ENCODE measurements at places on chromosomes 2 and 18.

- no peak for DNase-seq
Measured at GRCh38 chr2:199439066-199439465, 18.7 kb downstream of the SATB2 start.

- DNase-seq, result no peak
Measured at GRCh38 chr18:24000613-24001490, 13.7 kb upstream of the TTC39C start.

DNA sequence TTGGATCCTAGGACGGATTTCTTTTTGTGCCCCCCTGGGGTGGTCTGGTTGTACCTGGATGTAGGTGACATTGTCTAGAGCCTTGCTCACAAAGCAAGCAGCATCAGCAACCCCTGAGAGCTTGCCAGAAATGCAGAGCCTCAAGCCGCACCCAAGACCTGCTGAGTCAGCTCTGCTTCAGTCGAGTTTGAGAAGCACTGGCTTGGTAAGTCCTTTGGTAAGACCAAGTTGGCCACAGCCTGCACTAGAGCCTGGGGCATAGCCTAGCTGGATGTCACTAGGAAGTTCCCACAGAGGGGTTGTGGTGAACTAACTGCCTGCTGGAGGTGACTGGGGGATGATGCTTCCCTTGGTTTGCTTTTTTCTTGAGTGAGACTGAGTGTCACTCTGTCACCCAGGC, 6.2 kb downstream of the ABCG5 start:
- no peak for DNase-seq

GRCh38 chr2:187971893-187972292, 319.8 kb upstream of the GULP1 start:
- DNase-seq, result no peak

DNA sequence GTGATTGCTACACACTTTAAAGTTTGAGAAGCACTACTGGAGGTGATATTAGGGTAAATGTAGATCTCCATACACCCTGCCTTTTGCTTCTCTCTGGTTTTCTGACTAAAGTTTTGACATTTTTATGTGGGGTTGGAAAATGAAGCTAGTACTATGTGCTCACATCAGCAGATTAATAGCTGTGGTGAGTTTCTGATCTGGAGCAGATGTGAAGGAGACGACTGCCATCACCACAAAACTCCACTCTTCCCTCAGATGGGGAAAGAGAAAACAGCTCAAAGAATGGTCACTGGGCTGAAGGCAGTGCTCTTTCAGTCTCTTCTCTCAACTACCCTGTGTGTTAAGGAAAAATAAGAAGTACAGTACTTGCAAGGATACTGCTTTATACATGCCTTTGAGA, 37.2 kb downstream of the PLEKHA3 start:
- no peak for DNase-seq

GRCh38 chr18:25976554-25976953, 113.9 kb downstream of the SS18 start:
- DNase-seq, result no peak

- no peak for DNase-seq
Measured at GRCh38 chr2:127140538-127140937, 33.6 kb upstream of the BIN1 start.

DNA sequence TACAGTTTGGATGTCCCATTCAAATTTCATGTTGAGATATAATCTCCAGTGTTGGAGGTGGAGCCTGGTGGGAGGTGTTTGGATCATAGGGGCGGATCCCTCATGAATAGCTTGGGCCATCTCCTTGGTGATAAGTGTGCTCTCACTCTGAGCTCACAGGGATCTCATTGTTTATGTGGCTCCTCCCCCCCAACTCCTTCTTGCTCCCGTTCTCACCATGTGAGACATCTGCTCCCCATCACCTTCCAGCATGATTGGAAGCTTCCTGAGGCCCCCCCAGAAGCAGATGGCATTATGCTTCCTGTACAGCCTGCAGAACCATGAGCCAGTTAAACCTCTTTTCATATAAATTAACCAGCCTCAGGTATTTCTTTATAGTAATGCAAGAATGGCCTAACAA, 3.0 kb upstream of the INPP1 start:
- DNase-seq, result no peak

DNA sequence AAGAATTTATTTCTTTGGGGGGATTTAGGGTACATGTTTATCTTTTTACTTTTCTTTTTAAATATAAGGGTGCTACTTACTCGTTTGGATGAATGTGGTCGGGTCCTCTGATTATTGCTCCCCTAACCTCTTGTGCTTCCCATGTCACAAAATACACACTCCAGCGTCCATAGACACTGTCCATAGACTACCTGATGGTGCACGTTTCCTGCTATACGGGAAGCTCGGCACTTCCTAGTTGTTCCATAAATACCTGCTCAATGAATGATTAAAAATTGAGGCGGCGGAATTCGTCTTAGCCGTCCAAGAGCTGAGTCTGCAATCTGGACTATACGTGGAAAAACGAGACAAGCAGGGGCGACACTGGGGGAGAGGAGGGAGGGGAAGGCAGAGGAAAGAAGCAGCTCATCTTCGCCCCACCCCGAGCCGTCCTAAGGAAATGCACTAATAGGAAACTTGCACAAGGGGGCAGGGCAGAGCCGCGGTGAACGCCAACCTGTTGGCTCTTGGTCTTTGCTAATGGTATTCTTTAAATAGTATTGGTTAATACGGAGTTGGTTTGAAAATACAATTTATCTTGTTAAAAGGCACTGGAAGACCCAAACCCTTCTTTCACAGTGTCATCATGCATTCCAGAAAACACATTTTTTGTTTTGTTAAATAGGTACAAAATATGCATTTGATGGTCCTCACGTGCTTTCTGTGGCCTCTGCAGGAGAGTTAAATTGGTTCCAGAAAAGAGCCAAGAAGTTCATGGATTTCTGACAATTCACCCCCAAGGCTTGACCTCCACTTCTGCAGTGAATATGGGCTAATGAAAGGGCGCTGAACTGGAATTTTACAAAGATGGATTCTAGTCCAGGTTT, 73.0 kb upstream of the KCTD1 start:
- DNase-seq, result peak; percentile 15

DNA sequence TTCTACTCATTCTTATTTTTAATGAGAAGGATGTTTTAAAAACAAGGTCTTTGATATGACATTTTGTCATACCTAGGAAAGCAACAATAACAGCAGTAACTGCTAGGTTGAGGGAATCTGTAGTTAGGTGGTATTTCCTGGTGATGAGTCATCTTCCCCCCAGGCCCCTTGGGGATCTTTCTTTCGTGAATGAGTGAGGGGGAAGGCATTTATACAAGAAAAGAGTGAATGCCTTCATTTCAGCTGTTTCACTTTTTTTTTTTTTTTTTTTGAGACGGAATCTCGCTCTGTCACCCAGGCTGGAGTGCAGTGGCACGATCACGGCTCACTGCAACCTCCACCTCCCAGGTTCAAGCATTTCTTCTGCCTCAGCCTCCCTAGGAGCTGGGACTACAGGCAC, 108.6 kb downstream of the MAP4K4 start:
- no peak for DNase-seq

DNA sequence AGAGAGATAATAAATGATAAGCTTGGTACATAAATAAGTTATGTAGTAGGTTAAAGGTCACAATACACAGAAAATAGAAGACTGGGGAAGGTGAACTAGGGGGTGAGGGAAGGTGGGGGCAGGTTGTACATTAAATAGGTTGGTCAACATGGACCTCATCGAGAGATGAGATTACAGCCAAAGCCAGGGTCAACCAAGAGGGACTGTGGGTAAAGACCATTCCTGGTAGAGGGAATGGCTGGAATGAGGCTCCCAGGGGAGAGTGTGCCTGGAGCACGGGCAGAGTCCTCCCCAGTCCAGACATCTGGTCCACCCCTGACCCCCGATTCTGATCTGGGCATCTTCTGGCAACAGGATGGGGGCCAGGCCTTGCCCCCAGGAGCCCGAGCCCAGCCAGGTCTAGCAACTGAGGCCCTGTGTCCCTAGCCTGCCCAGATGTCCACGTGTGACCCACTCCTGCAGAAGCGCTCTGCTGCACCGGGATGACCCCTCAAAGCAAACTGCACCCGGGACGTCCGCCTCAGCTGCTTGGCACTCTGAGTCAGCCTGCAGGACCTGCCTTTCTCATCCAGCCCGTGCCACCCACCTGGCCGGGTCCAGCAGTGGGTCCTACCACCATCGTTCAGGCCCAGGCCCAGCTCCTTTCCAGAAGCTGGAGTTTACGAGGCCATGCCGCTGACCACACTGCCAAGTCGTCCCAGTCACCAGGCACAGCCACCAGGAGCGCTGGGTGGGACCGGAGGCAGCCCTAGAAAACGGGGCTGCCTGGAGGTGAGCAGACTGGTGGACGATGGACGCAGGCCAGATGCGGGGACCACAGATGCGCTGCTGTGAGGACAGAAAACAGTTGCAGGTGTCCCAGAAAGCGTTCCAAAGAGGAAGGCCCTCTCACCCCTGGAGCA, 56.2 kb upstream of the ID2 start:
- DNase-seq, result no peak

DNA sequence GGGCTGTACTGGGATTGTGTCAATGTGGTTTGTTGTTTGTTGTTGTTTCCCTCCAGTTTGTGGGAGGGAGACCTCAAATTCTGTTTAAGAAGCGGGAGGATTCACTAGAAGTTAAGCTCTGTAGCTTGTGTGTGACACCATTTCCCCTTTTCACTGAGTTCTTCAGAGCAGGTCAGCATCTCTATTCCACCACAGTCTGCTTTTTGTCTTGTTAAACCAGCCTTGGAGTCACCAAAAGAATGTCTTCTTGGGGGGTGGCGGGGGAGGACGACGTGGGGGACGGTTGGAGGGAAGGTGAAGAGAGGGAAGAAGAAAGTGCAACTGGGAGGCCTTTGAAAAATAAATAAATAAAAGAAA, 2.3 kb upstream of the BCL11A start:
- no peak for DNase-seq

DNA sequence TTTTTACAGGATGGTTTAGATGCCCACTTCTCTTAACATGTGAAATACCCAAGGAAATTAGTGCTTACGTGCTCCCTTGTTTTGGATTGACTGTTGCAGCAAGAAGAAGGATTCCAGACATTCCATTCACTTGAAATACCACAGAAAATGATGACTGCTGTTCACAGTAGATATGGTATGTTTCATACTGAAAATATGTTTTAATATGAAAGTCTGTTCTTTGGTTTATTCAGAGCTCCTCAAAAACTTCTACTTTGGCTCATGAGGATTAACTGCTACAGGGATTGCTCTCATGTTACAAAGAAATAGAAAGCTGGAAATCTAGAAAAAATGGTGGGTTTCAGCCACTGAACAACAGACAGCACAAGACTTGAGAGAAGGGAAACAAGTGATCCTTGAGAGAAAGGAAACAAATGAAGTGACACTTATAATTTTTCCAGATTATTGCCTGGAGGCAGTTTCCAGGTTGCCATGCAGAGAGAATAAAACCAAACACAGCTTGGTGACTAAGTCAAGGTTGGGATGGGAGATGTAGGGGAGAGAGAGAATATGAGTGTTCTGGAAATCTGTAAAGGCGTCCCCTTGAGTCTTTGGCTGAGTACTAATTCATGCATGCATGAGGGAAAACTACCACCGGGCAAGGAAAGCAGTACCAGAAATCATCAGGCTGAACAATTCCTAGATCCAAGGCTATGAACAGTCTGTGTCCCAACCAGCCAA, 348.1 kb downstream of the CLIP4 start:
- no peak for DNase-seq
